ENCODE measurements at places on chromosomes 3 and 15.

GRCh38 chr3:170154084-170154483, 27.4 kb downstream of the PHC3 start:
- no peak for DNase-seq

DNA sequence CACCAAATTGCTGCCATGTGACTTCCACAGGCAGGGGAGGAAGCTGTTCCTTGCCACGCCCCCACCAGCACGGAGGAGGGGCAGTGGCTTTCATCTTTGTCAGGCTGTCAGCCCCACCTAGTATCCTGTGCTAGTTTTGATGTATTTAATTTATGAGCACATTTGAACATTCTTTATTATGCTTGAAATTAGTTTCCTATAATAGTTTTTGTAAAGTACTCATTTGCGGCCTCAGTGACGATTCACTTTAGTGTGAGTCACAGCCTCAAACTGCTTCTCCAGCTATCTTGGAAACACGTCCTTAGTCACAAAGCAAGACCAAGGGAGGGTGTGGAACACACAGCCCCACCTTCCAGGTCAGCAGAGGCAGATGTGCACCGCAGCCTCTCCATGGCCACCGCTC, 239.9 kb upstream of the ATP10A start:
- DNase-seq, result no peak

GRCh38 chr3:4758957-4759656, 220.1 kb upstream of the BHLHE40 start:
- DNase-seq, result no peak

GRCh38 chr15:40467261-40467615, 3.5 kb upstream of the CHST14 start:
- no peak for DNase-seq

DNA sequence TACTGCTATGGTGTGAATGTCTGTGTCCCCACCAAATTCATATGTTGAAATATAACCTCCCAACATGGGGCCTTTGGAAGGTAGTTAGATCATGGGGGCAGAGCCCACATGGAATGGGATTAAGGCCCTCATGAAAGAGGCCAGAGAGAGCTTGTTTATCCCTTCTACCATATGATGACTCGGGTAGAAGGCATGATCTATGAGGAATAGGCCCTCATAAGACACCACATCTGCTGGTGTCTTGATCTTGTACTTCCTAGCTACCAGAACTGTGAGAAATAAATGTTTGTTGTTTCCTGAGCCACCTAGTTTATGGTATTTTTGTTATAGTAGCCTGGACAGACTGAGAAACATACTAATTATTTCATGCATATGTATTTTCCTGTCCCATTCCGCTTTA, 51.9 kb downstream of the WWTR1 start:
- no peak for DNase-seq

Measured in stimulated activated CD4-positive, alpha-beta T cell treated with anti-CD3 and anti-CD28 coated beads, Interleukin-15, amount 100 ng/mL, for 1 hour (primary cell).